ENCODE measurements at places on chromosomes 12 and 14. TPM values are rescaled to one million over a fixed set of nuclear protein-coding genes. Genes with fewer than 3 reads are reported as not detected.

Gene ZDHHC22
- 0.19 TPM for polyA plus RNA-seq

Gene RHEBL1
- polyA plus RNA-seq: 0.38 TPM

Gene CACNA1C
- polyA plus RNA-seq: 3.3 TPM

Gene SYT10
- 0.05 TPM for polyA plus RNA-seq

Gene SLC4A8
- 1.4 TPM for polyA plus RNA-seq

Gene CIROP
- polyA plus RNA-seq: not detected

Gene TTC9
- 0.84 TPM for polyA plus RNA-seq

Gene SELPLG
- 0.61 TPM for polyA plus RNA-seq

Gene MYF6
- not detected for polyA plus RNA-seq

Gene NANOG
- polyA plus RNA-seq: 0.09 TPM

Gene PLCZ1
- not detected for polyA plus RNA-seq

Gene CLIP1
- polyA plus RNA-seq: 19.8 TPM

Gene EGLN3
- polyA plus RNA-seq: 1.9 TPM

Gene B4GALNT3
- polyA plus RNA-seq: 13.6 TPM

Gene NDUFB1
- 405 TPM for polyA plus RNA-seq

Gene EEA1
- 2.9 TPM for polyA plus RNA-seq

Gene SOS2
- 9.1 TPM for polyA plus RNA-seq
